ENCODE measurements at places on chromosomes 11 and 22. TPM values are rescaled to one million over a fixed set of nuclear protein-coding genes. Genes with fewer than 3 reads are reported as not detected.

JHY gene
- 4.5 TPM for total RNA-seq

EXPH5 gene
- 2.2 TPM for total RNA-seq

MSANTD2 gene
- total RNA-seq: 13.5 TPM

SYCE3 gene
- total RNA-seq: not detected

C11orf52 gene
- 0.32 TPM for total RNA-seq

OVCH2 gene
- 0.64 TPM for total RNA-seq

LMO2 gene
- under 0.01 TPM for total RNA-seq

KCTD14 gene
- total RNA-seq: 0.97 TPM

TSG101 gene
- 60.9 TPM for total RNA-seq

UBQLN3 gene
- not detected for total RNA-seq

C11orf58 gene
- total RNA-seq: 181 TPM

SPDYC gene
- not detected for total RNA-seq

POU2AF3 gene
- total RNA-seq: not detected

BTBD18 gene
- not detected for total RNA-seq

SLC22A9 gene
- total RNA-seq: not detected

SMIM35 gene
- not detected for total RNA-seq

MPZL2 gene
- total RNA-seq: not detected

OR56B4 gene
- not detected for total RNA-seq

ANO9 gene
- total RNA-seq: not detected

SNX32 gene
- under 0.01 TPM for total RNA-seq

FOSL1 gene
- total RNA-seq: 18.0 TPM

CLDN5 gene
- total RNA-seq: not detected

SLC22A8 gene
- not detected for total RNA-seq

H19 gene
- 161 TPM for total RNA-seq

ZNF70 gene
- total RNA-seq: 7.8 TPM

PPFIBP2 gene
- 9.7 TPM for total RNA-seq

Data from fibroblast of villous mesenchyme (primary cell).